ENCODE measurements at places on chromosomes 6 and 20. TPM values are rescaled to one million over a fixed set of nuclear protein-coding genes. Genes with fewer than 3 reads are reported as not detected.

The PPP1R3G gene
- polyA plus RNA-seq = not detected

The UBD gene
- not detected for polyA plus RNA-seq

GRCh38 chr6:53432318-53433161, 83.8 kb upstream of the ELOVL5 start:
- DNase-seq = no peak

The STMN3 gene
- 2.9 TPM for polyA plus RNA-seq

GRCh38 chr20:24778585-24779031, 170.5 kb upstream of the CST7 start:
- DNase-seq = no peak

GRCh38 chr6:25215881-25216280, 63.3 kb upstream of the CARMIL1 start:
- no peak for DNase-seq

The ATRN gene
- 11.0 TPM for polyA plus RNA-seq

The SLC17A9 gene
- polyA plus RNA-seq = 4.1 TPM

The SLC17A2 gene
- not detected for polyA plus RNA-seq

The PCK1 gene
- not detected for polyA plus RNA-seq

- no peak for DNase-seq
These were observed 9.3 kb downstream of the PSMA7 start for GRCh38 chr20:62133864-62134263.

GRCh38 chr6:142783499-142783898, 161.5 kb downstream of the HIVEP2 start:
- DNase-seq = no peak

DNA sequence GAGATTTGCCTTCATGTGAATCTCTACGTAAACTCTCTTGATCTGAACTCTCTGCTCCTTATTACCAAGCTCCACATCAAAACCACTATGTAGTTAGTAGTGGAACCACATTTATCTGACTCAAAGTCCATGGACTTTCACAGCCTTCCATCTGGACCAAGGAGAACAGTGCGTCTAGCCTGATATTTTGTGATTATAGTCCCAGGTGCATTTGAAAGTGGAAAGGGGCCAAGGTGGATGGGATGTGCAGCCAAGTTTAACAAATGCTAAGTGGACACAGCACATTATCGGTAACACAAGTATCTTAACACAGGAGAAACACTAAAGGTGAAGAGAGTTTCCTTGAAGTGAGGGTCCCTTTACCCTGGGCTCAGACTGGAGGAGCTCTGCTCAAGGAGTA, 281.2 kb upstream of the SGK1 start:
- DNase-seq = no peak

- no peak for DNase-seq
These were observed 85.8 kb downstream of the TRMT11 start for GRCh38 chr6:126072172-126072571.

Measured in naive B cell (primary cell).